ENCODE measurements at places on chromosomes 7 and 10.

DNA sequence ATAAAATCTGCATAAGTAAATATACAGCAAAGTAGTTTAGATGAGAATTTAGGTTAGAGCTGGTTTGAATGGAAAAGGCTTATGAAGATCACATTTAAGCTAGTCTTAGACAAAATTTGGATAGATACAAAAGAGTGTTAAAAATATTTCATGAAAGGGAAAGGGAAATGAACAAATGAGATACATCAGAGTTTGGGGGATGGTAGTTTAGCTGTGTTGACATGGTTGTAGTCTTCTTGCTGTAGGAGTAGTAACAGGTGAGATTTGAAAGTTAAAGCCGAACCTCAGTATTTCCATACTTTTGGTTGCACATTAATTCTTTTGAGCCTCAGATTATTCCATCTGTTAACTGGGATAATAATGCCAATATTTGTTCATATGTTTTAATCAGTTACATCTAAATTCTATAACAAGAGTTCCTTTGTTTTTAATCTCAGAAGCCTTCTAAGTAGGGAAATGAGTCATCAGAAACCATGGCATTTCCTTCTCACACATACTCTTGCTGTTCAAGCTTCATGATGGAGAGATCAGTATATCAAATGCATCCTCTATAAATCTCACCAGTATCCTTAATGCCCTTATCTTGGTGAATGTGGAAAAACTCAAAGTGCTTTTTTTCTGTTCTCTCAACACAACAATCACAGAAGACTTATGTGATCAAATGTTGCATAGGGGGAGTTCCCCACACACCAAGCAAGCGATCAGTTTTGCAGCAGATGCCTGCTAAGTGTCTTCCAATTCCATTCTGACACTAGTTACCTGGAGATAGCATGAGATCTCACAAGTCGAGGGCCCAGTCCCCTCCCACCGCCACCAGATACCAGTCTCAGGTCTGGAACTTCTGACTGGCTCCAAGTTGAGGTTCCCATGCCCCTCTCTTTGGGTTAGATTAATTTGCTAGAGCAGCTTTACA, 84.7 kb downstream of the MAPK8 start:
- no peak for DNase-seq

DNA sequence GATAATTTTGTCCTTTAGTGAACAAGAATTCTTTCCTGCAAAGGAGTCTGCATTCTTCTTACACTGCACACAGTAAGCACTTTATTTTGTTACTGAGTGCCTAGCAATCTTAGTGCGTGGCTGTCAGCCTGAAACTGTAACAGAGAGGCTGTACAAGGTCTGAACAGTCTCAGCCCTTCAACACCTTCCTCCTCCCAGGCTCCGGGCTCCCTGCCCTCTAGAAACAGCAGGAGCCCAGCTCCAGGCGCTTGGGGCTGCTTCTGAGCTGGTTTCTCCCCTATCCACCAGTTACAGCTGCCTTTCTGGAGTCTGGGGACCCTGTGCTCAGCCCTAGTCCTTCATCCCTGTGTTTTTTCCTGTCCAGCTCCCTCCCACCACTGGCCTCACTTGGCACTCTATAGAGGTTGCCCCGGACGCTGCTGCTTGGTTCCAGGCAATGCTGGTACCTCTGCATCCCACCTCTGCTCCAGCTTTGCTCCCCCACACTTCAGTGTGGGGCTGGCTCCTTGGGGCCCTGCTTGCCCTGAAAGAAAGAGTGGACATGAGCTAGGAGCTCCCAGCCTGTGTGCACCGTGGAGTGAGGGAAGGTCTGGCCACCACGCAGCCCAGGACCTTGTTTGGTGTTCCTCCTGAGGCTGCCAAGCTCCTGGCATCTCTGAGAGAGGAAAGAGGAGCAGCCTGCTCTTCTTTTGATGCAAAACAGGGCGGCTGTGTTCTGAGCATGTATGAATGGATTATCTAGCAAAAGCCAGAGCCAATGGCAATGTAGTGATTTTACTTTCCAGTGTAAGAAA, 251.2 kb upstream of the GRB10 start:
- DNase-seq, result no peak

GRCh38 chr7:159098424-159098786, 46.3 kb downstream of the VIPR2 start:
- no peak for DNase-seq

DNA sequence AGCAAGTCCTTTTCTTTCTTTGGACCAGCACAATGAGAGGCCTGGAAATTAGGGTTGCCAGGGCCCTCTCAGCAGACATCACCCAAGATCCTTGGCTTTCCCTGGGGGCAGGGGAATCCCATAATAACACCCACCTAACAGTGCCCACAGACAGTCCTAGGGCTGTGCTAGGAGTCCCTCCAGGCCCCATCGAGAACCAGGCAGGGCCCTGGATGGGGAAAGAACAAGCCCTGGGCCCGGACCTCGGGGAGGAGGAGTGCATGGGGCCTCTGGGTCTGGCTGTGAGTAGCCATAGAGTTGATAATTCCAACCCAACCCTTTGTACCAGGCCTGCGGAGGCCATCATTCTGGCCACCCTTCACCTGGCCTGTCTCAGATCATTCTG, 201.2 kb upstream of the ZMIZ1 start:
- DNase-seq, result no peak

DNA sequence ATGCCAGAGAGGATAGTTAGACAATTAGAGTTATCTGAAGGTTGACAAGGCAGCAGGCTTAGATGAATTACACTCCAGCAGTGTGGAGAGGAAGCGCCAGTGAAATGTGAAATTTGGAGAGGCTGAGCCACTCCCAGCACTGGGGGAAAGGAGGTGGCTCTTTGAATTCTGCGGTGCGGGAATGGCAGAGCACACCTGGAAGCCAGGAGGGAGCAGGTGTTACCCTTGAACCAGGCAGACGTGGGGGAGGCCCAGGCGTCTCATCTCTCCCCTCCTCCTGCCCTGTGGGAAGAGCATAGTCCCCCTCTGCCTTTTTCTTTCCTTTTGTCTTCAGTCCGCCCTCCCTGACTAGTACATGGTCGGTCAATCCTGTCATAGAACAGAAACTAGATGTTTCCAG, 203.1 kb downstream of the DPP6 start:
- no peak for DNase-seq

DNA sequence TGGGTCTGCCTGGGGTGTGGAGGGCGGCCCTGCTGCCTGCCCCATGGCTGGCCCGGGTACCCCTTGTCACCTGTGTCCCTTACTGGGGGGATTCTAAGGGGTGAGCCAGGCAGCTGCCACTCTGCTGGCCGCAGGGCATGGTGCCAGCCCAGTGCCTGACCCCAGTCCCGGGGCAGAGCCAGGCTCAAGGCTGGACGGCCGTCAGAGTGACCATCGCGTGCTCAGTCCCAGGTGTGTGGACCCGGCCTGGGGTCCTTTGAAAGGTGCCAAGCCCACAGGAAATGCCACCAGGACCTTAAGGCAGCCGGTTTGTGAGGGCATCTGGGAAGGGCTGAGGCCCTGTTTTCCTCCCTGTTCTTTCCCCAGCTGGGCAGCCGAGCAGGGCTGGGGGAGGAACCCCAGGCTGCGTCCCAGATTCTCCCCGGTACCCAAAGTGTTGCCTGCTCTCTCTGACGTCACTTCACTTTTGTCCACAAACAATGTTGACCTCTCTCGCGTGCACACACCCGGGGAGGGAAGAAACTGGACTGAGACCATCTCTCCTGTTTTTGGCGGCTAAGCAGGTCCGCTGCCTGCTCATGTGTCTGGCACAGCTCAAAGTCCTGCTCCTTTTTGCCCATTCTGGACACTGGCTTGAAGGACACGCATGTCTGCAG, 37.6 kb downstream of the PAPOLB start:
- no peak for DNase-seq

GRCh38 chr7:42833411-42833810, 78.5 kb downstream of the C7orf25 start:
- DNase-seq, result no peak

GRCh38 chr10:7787150-7787856, 490 bp downstream of the KIN start:
- no peak for DNase-seq

GRCh38 chr10:11050301-11051287, 32.9 kb downstream of the CELF2 start:
- no peak for DNase-seq

GRCh38 chr10:31678139-31678536, 250.5 kb downstream of the ARHGAP12 start:
- no peak for DNase-seq

GRCh38 chr7:132779164-132779563, 202.9 kb upstream of the PLXNA4 start:
- no peak for DNase-seq

DNA sequence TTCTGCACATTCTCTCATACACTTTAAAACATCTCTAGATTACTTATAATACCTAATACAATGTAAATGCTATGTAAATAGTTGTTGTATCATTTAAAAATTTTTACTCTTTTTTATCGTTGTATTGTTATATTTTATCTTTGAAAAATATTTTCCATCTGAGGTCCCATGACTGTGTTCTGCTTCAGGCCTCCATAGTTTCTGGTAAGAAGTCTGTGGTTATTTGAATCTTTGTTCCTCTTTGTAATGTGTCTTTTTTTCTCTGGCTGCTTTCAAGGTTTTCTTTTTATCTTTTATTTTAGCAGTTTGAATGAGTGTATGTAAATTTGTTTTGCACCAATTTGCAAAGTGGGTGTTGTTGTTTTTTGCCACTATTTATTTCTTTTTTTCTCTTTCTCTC, 263.1 kb downstream of the RPS24 start:
- no peak for DNase-seq

GRCh38 chr7:18420108-18420507, 75.4 kb upstream of the HDAC9 start:
- DNase-seq, result no peak

DNA sequence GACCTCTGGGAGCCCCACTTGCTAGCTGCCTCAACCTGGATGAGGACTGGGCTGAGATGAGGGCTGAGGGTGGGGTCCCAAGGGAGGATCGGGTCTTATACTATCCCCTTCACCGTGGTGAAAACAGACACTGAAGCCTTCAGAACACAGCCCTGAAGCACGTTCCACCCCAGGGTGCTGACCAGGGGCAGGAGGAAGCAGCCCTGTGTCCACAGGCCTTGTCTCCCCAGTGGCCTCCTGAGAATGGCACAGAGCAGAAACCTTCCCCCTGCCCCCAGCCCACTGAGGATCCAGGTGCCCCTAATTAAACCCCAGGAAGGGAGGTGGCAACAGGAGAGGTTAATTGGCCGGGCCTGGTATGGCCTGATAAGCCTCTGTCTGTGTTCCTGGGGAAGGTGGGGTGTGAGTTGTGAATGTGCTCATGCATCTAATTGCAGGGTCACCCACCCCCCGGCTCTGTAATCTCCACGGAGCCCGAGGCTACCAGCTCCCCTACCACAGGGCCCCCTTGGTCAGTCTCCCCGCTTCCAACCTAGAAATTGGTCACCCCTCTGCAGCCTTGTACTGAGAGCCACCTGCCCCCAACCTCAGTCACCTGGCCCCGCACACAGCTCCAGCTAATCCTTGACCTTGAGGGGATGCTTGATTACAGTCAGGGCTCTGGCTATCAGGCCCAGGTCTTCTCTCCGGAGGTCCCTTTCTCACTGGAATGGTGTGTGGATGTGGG, 159.0 kb upstream of the UNC5B start:
- no peak for DNase-seq

DNA sequence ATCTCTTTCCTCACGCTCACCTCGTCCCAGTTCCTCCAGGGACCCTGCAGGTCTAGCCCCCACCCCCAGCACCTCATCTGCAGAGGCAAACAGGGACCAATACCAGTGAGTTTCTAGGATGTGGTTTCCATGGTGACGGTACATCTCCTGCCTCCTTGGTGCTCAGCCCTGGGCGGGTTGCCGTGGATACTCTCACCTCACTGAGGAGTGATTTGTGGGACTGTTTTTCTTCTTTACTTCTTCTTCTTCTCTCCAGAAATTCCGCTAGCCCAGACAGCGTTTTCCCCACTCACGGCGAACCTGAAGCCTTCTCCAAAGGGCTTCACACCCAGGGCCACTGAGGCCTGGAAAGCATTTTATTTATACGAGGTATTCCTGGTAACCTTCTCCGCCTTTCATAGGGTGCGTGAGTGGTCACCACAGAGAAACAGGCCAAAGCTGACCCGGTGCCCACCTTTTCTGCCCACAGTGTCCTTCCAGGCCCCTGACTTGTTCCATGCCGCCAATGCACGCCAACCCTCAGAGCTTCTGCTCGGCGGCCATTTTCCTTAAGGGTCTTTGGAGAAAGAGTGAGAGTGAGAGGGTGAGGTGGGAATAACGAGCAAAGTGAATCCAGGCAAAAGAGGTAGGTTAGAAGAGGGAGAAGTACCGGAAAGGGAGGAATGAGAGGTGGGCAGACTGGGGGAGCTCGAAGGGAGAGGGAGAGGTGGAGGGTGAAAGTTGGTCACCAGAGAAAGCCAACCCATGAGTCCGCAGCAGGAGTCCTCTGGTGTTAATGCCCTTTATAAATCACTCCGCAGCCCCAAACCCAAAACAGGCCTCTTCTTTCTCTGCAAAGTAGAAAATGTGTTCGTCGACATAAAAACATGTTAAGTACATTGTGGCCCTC, 15.5 kb downstream of the FAM241B start:
- DNase-seq, result no peak

DNA sequence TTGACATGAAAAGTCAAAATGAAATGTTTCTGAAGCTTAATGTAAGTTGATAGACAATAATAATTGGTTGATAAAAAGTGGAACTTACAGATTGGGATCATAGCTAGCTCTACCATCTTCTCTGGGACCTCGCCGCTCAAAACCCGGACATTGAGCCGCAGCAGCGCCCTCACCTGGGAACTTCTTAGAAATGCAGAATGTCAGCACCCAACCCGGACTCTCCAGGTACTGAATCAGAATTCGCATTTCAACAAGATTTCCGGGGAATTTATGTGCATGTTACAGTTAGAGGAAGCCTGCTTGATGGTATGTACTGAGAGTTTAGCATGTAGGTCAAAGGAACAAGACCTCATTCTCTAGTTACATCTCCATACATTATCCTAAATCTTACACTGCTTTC, 36.7 kb upstream of the ABLIM1 start:
- no peak for DNase-seq

DNA sequence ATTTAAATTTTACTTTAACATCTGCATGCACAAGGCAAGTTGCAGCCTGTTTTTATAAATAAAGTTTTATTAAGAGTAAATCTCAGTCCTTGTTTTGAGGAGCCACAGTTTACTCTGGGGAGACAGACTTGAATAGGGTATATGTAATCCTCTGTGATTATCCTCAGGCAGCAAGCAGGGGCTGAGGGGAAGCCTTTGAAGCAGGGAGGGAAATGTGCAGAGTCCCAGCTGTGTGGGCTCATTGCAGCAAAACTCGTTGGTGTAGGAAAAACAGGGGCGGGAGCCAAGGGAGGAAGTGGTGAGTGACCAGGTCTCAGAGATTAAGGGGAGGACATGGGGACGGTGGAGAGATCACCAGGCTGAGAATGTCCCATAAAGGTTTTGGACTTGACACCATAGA, 34.3 kb upstream of the SMC3 start:
- DNase-seq, result no peak

DNA sequence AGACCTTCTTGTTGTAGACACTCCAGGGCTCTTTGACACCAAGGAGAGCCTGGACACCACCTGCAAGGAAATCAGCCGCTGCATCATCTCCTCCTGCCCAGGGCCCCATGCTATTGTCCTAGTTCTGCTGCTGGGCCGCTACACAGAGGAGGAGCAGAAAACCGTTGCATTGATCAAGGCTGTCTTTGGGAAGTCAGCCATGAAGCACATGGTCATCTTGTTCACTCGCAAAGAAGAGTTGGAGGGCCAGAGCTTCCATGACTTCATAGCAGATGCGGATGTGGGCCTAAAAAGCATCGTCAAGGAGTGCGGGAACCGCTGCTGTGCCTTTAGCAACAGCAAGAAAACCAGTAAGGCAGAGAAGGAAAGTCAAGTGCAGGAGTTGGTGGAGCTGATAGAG, 5.5 kb downstream of the GIMAP7 start:
- DNase-seq, result no peak

Measured in cortex of kidney (tissue), 1 donor.